Cortex of kidney (tissue), 1 donor: ENCODE measurements at places on chromosomes 4 and X.

DNA sequence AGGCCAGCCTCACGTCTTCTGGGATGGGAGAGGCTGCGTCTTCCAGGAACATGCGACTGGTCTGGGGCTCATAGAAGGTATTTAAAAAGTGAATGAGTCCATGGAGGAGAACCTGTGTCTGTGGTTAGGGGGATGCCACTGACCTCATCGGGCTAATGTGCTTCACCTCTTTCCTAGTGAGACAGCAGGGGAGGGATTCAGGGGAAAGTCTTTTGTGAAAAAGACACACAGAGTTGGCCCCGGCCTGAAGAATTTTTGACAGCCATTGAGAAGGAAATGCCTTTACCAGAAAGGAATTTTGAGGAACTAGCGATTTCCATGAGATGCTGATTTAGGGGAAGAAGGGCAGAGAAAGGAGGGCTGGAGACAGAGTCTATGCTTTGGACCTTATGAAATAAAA is 11.0 kb upstream of the C4orf50 start:
- DNase-seq = no peak

DNA sequence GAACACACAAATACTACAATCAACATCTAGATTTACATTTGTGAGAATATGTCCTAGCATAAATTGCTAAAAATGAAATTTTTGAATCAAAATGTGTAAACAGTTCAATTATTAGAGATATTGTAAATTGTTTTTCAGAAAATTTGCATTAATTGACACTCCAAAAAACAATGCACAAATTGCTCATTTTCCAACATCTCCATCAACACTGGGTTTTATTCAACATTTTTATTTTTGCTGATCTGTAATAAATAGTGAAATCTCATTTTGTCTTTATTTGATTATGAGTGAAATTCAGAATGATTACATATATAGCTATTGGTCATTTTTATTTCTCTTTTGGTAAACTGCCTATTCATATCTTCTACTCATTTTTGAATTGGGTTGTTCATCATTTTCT is 120.0 kb upstream of the GRIA3 start:
- DNase-seq = no peak

DNA sequence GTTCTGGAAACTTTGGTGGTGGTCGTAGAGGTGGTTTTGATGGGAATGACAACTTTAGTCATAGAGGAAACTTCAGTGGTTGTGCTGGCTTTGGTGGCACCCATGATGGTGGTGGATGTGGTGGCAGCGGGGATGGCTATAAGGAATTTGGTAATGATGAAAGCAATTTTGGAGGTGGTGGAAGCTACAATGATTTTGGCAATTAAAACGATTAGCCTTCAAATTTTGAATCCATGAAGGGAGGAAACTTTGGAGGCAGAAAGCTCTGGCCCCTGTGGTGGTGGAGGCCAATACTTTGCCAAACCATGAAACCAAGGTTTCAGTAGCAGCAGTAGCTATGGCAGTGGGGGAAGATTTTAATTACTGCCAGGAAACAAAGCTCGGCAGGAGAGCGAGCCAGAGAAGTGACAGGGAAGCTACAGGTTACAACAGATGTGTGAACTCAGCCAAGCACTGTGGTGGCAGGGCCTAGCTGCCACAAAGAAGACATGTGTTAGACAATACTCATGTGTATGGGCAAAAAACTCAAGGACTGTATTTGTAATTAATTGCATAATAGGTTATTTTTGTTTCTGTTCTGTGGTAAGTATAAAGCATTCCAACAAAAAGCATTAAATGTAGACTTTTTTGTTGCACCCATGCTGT is 23.2 kb upstream of the SOD3 start:
- no peak for DNase-seq

- DNase-seq = no peak
Measured at GRCh38 chrX:118553042-118553710, 57.6 kb downstream of the DOCK11 start.

DNA sequence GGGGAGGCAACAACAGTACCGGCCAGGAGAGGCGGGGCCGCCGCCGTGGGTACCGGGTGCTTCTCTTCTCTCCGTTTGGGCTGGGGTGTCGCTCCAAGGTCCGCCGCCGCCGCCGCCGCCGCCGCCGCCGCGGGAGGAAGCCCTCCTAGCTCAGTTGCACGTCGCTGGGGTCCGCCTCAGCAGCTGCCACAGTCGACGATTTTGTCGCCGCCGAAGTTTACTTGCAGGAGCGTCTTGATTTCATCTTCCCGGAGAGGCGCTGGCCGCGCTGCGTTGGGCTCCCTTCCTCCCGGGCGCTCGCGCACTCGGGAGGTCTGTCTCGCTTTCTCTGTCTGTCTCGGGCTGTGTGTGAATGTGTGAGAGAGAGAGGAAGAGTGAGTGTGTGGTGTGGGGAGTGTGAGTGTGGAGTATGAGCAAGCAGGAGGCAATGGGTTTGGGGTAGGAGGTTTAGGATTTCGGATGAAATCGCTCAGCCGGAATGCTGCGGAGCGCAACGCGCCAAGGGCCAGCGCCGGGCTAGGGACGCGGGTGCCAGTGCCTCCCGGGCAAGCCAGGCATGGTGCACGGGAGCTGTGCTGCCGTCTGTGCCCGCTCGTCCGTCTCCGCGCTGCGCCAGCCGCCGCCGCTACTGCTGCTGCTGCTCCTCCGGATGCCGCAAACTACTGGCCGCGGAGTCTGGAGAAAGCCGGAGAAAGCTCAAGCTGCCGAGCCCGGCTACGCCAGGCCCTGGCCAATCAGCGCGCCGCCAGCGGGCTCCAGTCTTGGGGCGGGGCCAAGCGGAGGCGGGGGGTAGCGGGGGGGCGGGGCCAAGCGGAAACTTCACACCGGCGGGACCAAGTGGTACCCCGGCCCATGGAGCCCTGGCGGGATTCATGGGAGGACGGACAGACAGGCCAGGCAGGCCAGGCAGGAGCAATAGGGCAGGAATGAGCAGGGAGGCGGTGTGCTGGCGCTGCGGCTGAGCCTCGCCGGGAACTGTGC is at the start of gene PCDH19:
Gene PCDH19, minus strand, starts transcription at position 664 of the 981 bp plus-strand sequence. CDS start 1,676 bp downstream, outside the sequence.
- DNase-seq = no peak

GRCh38 chr4:127533028-127533700 is 99.6 kb upstream of the INTU start:
- DNase-seq = no peak

GRCh38 chr4:13355111-13355880 is 128.8 kb downstream of the RAB28 start:
- no peak for DNase-seq

GRCh38 chr4:159110961-159111360 is 8.1 kb downstream of the RAPGEF2 start:
- DNase-seq = no peak

DNA sequence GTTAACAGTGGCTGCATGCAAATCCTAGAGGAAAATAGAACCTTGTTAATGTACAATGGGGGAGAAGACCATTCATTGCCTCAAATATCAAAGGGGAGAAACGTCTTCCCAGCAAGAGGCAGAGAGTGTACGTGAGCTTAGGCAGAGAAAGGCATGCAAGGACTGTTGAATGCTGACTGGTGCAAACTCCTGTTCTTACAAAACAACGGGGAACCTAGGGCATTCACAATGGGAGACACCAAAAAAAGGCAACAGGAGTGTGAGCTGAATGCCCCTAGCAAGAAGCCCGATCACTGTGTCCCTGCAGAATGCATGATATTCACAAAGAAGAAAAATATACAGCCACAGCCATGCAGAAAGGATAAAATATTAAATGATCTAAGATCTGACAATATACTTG is 184.9 kb downstream of the NSUN7 start:
- no peak for DNase-seq

- DNase-seq = no peak
Measured at GRCh38 chr4:88618782-88619485, 26.7 kb downstream of the HERC3 start.

GRCh38 chrX:148956352-148956751 is 455.9 kb downstream of the AFF2 start:
- no peak for DNase-seq

- no peak for DNase-seq
Measured at GRCh38 chr4:151238477-151238876, 38.5 kb upstream of the PRSS48 start.

DNA sequence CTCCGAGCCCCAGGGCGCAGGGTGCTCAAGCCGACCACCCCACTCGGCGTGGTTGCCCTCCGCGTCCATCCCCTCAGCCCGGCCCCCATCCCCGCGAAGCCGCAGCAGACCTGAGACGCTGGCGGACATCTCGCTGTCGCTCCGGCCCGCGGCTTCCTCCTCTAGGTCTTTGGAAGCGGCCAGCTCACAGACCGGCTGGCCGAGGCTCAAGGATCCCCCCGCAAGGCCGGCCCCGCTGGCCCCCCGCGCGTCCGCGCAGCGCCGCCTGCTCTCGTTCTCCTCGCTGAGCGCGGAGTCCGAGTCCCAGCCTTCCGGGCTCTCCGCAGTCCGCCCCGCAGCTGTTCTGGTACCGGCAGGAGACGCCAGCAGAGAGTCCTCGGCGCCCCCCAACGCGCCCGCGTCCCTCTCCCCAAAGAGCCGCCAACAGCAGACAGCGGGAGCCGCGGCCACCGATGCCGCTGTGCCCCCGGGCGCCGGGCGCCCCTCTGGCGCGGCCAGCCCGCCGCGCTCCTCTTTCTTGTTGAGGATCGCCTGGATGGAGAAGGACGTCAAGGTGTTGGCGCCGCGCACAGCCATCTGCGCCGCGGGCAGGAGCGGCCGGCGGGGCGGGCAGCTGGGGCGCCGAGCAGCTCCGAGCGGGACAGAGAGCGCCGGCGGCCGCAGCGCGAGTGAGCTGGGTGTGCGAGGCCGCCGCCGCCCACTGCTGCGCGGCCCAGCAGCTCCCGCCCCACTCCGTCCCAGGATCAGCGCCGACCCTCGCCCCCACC is at the start of gene NKX3-2:
Gene NKX3-2, minus strand, starts transcription at position 670 of the 767 bp plus-strand sequence. Its CDS starts 94 bp downstream, at position 576.
- DNase-seq = no peak

DNA sequence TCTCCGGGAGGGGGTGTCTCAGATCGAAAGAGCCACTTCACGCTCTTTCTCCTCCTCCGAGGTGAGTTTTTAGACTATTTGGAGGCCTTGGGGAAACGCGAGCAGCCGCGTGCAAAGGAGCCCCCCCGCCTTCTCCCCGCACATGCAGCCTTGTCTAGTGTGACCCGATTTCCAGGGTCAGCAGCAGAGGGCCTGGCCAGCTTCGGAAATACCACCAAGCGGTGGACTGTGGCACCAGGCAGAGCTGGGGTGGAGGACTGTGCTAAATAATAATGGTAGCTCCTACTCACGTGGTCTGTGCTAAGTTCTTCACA is 79.3 kb upstream of the BCOR start:
- no peak for DNase-seq

- DNase-seq = no peak
Measured at GRCh38 chrX:46662188-46662958, 88.8 kb downstream of the CHST7 start.

- no peak for DNase-seq
Measured at GRCh38 chr4:80225595-80225994, 28.3 kb downstream of the PRDM8 start.

GRCh38 chr4:46515940-46516339 is 126.0 kb upstream of the GABRA2 start:
- DNase-seq = no peak

DNA sequence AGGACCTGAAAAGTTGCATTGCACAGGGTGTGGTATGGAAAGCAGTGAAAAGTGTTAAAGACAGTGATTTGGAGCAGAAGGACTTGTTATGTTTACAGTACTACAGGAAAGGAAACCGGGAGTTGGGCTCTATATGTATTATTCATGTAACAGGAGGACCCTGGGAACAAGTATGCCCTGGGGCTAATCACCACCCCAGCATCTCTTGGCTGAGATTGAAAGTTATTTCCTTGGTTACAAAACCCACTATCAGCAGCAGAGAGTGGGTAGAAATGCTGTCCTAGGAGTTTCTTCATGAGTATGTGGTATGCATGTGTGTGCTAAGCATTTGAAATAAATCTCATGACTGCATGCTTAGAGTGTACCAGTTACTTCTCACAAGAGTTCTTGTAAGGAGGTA is 46.9 kb downstream of the STK32B start:
- no peak for DNase-seq

- DNase-seq = no peak
Measured at GRCh38 chr4:145098675-145099037, 545 bp downstream of the ABCE1 start.

DNA sequence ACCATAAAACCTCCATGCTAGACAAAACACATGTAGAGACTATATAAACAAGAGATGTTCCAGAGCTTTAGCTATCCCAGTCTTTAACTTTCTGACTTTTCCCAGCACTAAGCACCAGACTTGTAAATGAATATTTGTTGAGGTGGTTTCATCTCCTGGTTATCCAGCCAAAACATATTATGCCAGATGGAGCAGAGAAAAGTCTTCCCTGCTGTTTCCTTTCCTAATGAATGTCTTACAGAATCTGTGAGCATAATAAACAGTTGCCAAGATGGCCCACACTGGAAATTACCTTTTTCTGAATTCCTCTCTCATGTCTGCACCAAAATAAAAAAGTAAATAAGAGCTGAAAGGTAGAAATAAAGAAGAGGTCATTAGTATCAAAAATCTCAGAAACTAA is 159.2 kb downstream of the TECRL start:
- no peak for DNase-seq

DNA sequence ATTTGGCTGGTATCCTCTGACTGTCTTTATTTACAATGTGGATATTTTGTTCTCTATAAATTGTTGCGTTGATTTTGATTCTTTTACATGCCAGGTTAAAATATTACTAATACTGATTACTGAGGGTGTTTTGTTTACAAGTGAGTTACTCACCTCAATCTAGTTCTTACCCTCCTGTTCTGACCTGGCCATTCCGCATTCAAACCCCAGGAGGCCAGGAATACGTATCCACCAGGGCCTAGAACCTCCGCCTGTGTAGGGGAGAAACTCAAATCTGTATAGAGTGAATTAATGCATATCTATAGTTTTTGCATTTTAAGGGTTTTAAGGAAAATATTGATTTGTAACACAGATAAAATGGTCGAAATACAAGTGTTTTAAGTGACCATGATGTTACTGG is 2.6 kb upstream of the ZFP42 start:
- DNase-seq = no peak

GRCh38 chr4:27278615-27279375 is 418.2 kb downstream of the STIM2 start:
- no peak for DNase-seq

- DNase-seq = no peak
Measured at GRCh38 chrX:152601848-152602616, 35.7 kb upstream of the GABRQ start.

DNA sequence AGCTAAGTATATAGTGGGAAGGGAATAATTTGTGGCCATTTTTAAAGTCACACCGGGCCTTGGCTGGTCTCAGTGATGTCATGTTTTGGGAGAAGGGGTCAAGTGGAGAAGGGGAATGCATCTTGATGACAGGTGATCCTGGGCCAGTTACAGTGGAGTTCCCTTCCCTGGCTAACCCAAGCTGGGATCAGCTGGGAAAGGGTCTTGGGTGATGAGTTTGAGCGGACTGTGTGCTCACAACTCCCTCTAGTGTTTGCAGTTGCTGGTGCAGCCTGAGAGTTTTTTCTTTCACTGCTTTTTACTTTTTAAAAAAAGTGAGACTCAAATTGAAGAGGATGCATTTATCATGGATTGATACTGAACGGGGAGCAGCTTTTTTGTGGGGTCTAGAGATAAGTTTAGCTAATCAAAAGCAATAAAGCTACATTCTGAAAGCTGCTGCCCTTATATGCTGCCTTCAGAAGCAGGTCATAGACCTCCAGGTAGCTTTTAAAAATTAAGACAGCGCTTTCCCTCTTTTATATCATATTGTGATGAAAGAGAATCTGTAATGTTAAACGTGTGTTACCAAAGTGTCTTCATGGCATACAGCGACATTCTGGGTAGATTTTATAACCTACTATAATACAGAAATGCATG is 164.7 kb downstream of the DCLK2 start:
- DNase-seq = no peak

- no peak for DNase-seq
Measured at GRCh38 chr4:182695842-182696241, 221.3 kb downstream of the DCTD start.
